Esophagus muscularis mucosa (tissue), 4 donors: ENCODE measurements at places on chromosomes 4 and X. TPM values are rescaled to one million over a fixed set of nuclear protein-coding genes. Genes with fewer than 3 reads are reported as not detected.

- no peak overlapping the region for H3K27ac ChIP-seq
- no peak for DNase-seq
Observed at GRCh38 chrX:102959471-102959870, 22.4 kb downstream of the RAB40AL start.

DNA sequence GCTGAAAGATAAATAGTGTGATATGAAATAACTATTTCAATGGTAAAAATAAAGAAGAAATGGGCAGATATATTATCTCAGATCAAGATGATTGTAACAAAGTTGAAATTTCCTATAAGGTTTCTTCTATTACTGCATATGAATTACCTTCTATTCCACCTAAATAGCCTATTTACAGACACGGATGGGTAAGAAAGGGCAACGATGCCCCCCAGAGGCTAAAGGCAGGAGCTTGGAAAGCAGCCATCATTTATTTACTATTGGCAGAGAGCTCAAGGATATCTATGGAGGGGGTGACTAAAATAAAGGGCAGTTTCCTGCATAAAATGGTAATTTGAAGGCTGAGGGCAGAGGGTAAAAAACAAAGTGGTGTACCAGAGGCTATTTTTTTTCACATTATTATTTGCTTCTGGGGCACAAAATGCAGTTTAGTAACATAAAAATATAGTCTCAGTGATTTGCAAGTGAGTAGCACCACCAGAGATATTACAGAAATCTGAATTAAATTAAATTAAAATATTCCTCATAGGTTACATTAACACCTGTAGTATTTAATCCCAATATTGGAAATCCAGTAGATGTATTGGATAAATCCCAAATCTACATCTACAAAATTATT, 123.1 kb downstream of the BTC start:
- no peaks in the 10 kb centered on the region for H3K36me3 ChIP-seq
- H3K27me3 ChIP-seq: no peaks in the 10 kb centered on the region
- H3K4me3 ChIP-seq: no peak overlapping the region
- no peak for DNase-seq
- H3K4me1 ChIP-seq: no peaks in the 10 kb centered on the region

- no peaks in the 10 kb centered on the region for H3K4me1 ChIP-seq
- H3K27me3 ChIP-seq: no peaks in the 10 kb centered on the region
- H3K36me3 ChIP-seq: no peaks in the 10 kb centered on the region
- no peak for DNase-seq
Observed at GRCh38 chrX:125953814-125954213, 212.3 kb downstream of the DCAF12L2 start.

- no peaks in the 10 kb centered on the region for H3K27me3 ChIP-seq
- no peak overlapping the region for H3K27ac ChIP-seq
- H3K36me3 ChIP-seq: no peaks in the 10 kb centered on the region
- no peak overlapping the region for H3K4me3 ChIP-seq
- no peak for DNase-seq
Observed at GRCh38 chr4:128516301-128516969, 228.8 kb upstream of the PGRMC2 start.

DNA sequence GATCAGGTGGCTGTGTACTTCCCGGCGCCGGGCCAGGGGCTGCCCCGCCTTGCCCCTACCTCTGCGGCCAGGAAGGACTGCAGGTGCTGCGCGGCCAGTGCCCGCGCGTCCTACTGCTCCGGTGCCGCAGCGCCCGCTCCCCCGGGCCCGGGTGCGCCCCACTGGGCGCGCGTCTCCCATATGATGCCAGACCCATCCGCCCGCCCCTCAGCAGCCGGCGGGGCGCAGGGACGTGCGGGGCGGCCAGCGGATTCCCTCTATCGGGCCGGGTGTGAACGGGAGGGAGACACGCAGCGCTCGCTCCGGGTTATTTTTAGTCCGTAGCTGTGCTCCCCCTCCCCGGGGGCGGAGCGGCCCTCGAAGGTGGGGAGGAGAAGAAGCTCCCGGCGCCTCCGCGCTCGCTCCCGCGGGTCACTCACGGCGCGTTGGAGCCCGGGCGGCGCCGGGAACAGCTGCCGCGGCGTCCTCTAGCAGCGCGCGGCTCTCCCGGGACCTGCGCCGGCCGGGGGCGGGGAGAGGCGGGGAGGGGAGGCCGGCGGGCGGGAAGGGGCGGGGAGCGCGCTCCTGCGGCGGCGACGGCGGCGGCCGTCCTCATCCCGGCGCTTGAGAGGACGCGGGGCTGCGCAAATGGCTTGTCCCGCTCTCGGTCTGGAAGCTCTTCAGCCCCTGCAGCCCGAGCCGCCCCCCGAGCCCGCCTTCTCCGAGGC, 103.6 kb downstream of the UCHL1 start:
- H3K27ac ChIP-seq: peak overlapping the region; percentile 88
- H3K4me3 ChIP-seq: peak overlapping the region; percentile 66
- DNase-seq: no peak

- no peaks in the 10 kb centered on the region for H3K27me3 ChIP-seq
- no peak for DNase-seq
- H3K27ac ChIP-seq: no peak overlapping the region
- H3K4me3 ChIP-seq: no peak overlapping the region
Observed at GRCh38 chr4:56723201-56723605, 42.1 kb upstream of the HOPX start.

DNA sequence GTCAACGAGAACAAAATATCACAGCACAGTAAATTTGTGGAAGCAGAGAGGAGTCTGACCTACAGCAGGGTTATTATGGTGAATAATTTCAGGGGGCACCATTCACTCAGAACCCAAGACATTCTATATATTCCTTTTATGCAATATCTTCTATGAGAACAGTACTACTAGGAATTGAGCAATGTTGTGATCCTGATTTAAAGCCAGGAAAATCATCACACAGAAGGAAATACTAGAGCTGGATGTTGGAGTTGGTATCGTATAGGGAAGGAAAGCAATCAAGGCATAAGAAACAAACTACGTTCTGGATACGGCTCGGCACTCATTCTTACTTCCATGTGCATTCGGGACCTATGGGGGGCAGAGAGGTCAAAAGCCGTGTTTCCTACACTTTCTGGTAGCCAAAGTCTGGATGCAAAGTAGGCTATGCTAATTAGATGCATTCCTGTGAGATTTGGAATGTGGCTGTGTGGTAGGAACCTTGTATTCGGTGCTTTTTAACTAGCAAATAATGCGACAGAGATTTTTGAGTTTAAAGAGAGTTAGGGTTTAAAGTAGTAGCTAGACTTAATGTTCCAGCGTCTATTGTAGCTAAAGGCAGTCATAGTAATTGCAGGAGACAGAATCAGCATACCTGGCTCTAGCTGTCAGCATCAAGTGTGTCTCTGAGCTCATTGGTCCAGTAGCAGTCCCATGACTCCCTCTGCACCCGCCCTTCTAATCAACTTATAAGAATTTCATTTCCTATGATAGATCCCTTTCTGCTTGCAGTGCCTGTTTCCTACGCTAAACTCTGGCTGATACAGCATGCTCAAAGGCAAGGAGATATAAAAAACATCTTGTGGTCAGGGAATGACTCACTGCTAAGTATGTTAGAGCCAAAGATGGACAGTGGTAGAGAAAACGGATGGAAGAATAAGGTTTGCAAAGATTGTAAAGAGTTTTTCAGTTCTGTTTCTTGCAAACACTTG, 43.3 kb upstream of the PDGFC start:
- H3K4me3 ChIP-seq: no peak overlapping the region
- H3K4me1 ChIP-seq: no peaks in the 10 kb centered on the region
- H3K27ac ChIP-seq: no peak overlapping the region
- H3K27me3 ChIP-seq: no peaks in the 10 kb centered on the region
- no peaks in the 10 kb centered on the region for H3K36me3 ChIP-seq
- DNase-seq: no peak

GRCh38 chr4:156939801-156940200, 31.8 kb downstream of the PDGFC start:
- H3K27ac ChIP-seq: no peak overlapping the region
- no peaks in the 10 kb centered on the region for H3K27me3 ChIP-seq
- H3K36me3 ChIP-seq: no peaks in the 10 kb centered on the region
- peaks cover 50% of the 10 kb centered on the region for H3K4me1 ChIP-seq

DNA sequence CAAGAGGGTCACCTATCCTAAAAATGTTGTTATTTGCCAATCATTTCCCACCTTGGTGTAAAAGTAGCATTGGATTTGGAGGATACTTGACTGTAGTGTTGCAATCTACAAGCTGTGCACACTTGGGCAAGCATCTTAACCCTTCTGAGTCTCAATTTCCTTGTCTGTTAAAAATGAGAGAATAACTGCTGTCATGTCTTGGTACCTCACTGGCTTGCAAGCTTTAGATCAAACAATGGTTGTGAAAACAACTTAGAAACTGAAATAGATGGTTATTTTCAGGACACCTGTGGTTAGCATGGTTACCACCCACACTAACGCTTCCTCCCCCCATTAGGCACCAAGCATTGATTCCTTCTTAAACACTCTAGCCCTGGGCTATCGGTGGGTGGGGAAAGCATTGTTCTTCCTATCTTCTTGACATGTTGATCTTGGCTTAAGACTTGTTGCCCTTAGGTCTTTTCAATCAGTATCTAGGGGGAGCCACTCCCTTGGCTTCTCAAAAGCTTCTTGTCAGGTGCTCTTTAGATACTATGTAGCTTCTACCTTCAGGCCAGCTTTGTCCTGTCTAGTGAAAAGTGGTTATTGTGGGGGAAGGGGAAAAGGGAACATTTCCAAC, 10.6 kb upstream of the AMOT start:
- H3K36me3 ChIP-seq: no peaks in the 10 kb centered on the region
- no peak for DNase-seq
- no peak overlapping the region for H3K27ac ChIP-seq
- H3K4me3 ChIP-seq: no peak overlapping the region
- no peaks in the 10 kb centered on the region for H3K27me3 ChIP-seq

DNA sequence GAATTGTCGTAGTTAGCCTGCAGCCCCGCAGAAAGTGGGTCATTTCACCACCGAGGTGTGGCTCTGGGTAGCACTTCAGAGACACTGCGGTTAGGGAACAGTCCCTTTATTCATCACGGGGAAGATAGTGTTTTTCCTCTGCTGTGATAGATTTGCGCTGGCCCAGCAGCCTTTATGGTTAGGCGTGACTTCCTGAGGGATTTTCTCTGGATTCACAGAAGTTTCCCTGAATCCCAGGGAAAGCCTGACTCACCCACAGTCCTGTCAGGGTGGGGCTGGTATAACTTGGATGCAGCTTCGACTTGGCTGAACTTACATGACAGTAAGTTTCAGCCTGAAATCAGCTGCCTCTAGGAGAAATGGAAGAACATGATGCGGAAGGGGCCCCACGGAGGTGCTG, 196.3 kb upstream of the HHIP start:
- H3K27ac ChIP-seq: no peak overlapping the region
- no peaks in the 10 kb centered on the region for H3K27me3 ChIP-seq
- DNase-seq: no peak

DNA sequence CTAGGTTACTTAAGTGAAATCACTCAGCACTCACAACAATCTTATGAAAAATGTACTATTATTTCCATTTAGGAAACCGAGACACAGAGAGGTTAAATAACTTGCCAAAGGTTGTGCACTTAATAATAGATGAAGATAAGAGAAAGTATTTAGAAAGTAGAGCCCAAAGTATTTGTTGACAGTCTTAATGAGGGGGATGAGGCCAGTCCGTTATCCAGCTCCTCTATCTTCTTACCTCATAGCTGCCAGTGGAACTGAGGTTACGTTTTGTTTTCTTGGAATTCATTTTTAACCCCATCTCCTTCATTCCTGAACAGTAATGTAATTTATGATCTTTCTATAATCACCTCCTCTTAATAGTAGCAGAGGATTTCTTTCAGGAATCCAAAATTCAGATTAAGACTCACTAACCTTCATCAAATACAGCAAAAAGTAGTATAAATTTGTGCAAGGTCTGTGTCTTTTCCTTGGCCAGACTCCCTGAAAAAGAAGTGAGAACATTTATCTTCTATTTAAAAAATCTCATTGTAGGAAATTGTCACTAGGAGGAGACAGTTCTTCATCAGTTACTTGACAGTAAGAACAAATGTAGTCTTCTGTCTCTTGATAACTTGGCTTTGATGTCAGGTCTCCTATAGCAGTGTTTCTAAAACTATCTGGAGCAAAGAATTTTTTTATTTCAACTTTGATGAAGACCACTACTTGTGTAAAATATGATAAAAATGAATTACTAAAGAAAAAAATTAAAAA, 35.5 kb downstream of the F8 start:
- H3K27me3 ChIP-seq: no peaks in the 10 kb centered on the region
- no peak overlapping the region for H3K27ac ChIP-seq
- no peak for DNase-seq
- no peaks in the 10 kb centered on the region for H3K4me1 ChIP-seq
- no peak overlapping the region for H3K4me3 ChIP-seq

DNA sequence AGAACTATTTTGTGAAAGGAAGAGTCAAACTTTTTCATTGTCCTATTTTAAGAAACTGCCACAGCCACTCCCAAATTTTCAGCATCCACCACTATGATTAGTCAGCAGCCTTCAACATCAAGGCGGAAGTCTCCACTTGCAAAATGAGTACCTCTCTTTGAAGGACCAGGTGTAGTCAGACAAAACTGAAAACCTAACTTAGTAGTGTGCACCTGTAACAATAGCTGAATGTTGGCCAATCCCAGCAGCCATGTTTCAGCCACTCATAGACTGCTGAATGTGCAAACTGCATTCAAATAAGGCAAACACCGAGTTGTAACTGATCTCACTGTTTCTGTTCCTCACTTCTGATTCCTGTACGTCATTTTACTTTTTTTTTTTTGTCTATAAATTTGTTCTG, 341.1 kb downstream of the IL15 start:
- H3K36me3 ChIP-seq: no peaks in the 10 kb centered on the region
- no peak overlapping the region for H3K4me3 ChIP-seq
- no peaks in the 10 kb centered on the region for H3K4me1 ChIP-seq

GRCh38 chr4:18075823-18076433, 54.4 kb upstream of the LCORL start:
- peaks cover 5% of the 10 kb centered on the region for H3K4me1 ChIP-seq
- H3K4me3 ChIP-seq: no peak overlapping the region
- H3K27ac ChIP-seq: no peak overlapping the region
- H3K36me3 ChIP-seq: no peaks in the 10 kb centered on the region
- DNase-seq: no peak

DNA sequence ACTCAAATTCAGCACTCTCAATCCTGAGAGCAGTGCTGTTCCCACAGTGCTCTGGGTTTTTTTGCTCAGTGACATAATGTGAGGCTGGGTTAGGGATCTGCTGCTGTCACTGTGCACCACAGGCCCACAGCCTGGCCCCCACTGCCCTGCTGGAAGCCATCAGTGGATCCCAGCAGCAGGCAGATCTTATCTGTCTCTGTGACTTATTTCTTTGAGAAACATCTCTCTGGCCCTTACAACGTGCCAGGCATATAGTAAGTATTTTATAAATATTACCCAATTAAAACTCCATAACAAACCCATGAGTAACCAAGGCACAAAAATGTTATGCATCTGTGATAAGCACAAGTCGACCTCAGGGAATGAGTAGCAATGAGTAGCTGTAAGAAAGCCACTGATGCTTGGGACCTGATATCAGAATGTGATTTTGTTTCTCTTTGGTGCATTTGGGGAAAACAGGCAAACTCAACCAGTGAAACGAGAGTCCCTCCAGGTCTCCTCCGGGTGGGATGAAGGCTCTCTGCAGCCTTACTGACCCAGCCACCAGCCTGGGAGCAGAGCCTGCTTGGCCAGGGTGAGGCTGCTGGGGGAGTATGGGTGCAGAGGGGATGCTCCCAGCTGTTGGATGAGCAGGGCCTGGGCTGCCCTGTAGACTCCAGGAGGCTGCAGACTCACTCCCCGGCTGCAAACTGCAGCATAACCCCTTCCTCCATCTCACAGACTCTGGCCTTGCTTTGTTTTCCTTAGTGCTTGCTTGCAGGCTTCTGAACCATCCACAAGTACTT, 172.7 kb upstream of the LNX1 start:
- no peaks in the 10 kb centered on the region for H3K27me3 ChIP-seq
- H3K4me3 ChIP-seq: no peak overlapping the region

Gene HHIP
- 0.75 TPM for total RNA-seq

Gene PNMA6F
- total RNA-seq: not detected

Gene PWWP3B
- 0.23 TPM for total RNA-seq

Gene TMPRSS11F
- total RNA-seq: not detected
